RWPE2 (cell line): ENCODE measurements at places on chromosomes 11 and 22.

GRCh38 chr22:34416022-34416860 lies 496.0 kb upstream of the LARGE1 start:
- DNase-seq, result no peak

DNA sequence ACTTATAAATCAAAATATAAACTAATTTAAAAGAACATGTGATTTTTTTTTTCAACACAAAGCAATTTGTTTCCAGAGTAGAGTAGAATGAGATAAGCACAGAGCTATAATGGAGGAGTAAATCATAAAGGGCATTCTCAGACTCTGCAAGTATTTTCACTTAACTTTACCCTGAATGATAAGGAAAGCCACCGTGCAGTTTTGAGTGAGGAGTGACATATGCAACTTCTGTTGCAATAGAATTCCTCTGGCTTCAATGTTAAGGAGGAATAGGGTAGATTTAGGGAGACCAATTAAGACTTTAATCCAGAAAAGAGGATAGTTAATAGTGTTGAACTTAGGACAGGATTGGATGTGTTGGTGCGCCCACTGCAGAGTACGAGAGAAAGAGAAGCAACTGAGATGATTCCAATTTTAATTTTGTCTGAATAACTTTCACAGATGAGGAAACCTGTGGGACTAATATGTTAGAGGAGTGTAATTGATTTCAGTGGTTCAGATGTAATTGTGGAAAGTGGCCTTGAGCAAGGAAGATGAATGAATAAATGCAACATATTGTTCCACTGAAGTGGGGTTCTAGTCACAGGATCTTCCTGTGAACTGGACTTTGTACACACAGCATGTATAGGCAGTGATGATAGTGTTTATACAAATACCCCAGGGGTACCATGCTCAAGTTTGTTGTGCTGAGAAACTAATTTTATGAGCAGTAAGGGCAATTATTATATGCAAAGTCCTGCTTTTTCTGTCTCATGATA lies 255.5 kb upstream of the ANO3 start:
- no peak for DNase-seq

- DNase-seq, result no peak
These were observed 15.5 kb downstream of the TSKU start for GRCh38 chr11:76798671-76799065.

DNA sequence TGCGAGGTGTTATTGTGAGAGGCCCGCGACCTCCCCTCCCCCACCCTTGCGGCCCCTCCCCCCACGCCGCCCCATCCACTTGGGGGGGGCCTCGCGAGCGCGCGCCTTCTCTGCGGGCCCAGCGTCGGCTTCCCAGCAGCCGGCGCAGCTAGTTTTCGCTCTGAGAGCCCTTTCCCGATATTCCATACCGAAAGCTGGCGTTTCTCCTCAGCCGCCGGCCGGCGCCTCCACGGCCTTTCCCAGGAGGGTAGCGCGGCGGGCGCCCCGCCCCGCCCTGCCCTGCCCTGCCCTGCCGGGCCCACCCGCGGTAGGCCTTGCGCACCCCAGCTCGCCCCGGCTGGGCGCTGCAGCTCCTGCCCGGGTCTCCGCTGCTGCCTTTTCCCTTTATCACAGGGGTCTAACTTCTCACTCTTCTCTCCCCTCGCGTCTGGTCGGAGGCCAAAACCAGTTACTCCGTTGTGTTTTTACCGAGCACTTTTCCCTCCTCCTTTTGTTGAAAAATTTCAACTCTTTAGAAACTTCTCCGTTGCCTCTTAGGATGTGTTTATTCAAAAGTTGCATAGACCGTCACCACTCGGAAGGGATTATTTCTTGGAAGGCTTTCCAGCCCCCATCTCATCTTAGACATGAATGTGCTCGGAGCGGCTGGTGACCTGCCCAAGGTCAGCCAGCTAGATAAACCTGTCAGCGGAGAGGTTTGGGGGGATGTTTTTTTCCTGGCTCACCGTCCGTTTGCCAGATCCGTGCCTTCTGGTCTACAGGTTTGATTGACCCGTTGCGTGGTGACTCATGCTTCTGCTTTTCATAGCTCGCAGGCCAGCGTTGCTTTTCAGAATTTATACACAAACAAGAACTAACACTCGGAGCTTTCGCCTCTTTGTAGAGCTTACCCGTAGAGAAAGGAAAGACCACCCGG lies 648 bp downstream of the PAFAH1B2 start:
- peak; percentile 72 for DNase-seq

- DNase-seq, result no peak
These were observed 13.0 kb downstream of the C11orf86 start for GRCh38 chr11:66987924-66988637.

DNA sequence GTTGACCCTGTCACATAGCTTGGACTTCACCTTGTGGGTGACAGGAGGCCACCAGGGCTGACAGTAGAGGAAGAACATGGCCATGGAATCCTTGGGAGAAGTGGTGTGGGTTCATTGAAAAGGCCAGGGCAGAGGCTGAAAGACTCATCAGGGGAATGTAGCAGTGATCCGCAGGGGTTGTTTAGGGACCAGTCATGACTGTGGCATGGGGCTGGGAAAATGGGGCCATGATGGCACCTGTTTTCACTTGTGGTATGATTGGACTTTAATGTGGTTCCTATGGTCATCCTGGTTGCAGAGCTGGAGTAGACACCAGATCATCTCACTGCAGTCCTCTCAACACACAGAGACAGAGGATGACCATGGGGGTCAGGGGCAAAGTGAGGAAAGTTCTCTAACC lies 66.7 kb upstream of the MYEOV start:
- DNase-seq, result no peak

DNA sequence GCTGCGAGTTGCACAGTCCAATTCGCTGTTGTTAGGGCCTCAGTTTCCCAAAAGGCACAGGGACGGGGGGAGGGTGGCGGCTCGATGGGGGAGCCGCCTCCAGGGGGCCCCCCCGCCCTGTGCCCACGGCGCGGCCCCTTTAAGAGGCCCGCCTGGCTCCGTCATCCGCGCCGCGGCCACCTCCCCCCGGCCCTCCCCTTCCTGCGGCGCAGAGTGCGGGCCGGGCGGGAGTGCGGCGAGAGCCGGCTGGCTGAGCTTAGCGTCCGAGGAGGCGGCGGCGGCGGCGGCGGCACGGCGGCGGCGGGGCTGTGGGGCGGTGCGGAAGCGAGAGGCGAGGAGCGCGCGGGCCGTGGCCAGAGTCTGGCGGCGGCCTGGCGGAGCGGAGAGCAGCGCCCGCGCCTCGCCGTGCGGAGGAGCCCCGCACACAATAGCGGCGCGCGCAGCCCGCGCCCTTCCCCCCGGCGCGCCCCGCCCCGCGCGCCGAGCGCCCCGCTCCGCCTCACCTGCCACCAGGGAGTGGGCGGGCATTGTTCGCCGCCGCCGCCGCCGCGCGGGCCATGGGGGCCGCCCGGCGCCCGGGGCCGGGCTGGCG lies at the start of gene BCR:
Gene BCR (plus strand): TSS at position 209 of the 592 bp plus-strand sequence. CDS start 452 bp downstream, outside the sequence.
- no peak for DNase-seq

GRCh38 chr11:17473071-17473744 lies 3.4 kb downstream of the ABCC8 start:
- no peak for DNase-seq

DNA sequence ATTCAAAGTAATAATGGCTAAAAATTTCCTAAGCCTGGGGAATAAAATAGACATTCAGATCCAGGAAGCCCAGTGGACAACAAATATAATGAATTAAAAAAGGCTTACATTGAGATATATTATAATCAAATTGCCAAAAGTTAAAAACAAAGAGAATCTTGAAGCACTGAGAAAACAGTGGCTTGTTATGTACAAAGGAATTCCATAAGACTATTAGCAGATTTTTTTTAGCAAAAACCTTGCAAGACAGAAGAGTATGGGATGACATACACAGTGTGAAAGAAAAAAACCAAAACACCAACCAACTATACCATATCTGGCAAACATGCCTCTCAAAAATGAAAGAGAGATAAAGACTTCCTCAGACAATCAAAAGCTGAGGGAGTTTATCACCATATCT lies 20.7 kb downstream of the OR10V1 start:
- no peak for DNase-seq

GRCh38 chr11:17445240-17445795 lies 31.3 kb downstream of the ABCC8 start:
- no peak for DNase-seq

GRCh38 chr22:20549232-20549841 lies 41.9 kb downstream of the MED15 start:
- DNase-seq, result no peak

DNA sequence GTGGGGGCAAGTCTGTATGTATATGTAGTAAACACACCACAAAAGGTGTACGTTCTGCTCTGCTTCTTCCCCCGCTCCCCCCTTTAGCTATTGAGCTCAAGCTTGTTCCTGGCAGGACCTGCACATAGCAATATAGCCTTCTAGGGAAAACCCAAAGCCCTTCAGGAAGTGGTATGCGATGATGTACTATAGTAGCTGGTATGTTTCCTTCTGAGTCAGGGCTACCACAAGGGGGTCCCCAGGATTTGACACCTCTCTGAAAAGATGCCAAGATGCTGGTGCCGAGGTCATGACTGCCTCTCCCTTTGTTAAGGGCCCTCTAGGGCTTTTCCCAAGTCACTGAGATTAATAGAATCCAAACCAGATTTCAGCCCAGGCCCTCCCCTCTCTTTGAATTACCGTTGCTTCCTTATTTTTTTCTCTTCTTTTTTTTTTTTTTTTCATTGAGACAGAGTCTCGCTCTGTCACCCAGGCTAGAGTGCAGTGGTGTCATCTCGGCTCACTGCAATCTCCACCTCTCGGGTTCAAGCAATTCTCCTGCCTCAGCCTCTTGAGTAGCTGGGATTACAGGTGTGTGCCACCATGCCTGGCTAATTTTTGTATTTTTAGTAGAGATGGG lies 268.4 kb downstream of the ETS1 start:
- no peak for DNase-seq
